ENCODE measurements at places on chromosomes 5 and 9.

DNA sequence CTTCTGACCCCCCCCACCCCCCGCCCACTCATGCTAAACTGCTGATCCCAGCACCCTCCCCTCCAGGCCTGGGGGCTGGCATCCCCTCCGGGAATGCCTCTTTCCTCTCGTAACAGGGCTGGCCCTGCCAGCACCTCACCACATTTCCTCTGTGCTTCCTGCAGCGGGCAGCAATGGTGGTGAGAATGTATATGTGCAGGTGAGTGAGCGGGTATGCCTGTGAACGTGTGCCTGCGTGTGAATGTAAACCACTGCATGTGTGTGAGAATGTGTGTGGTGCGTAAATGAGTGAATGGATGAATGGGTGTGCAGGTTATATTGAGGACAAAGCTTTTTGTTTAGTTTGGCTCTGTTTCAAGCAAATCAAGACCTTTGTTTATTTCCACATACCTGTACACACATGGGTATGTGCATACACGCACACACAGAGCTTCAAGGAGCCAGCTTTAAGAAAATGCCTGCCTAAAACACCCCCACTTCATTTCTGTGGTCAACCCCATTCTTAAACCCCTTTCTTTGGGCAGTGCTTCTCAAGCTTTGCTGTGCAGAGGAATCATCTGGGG is 95.7 kb upstream of the SHB start:
- no peak for DNase-seq

- DNase-seq = no peak
Observed at GRCh38 chr9:84971571-84971970, 302.0 kb downstream of the NTRK2 start.

DNA sequence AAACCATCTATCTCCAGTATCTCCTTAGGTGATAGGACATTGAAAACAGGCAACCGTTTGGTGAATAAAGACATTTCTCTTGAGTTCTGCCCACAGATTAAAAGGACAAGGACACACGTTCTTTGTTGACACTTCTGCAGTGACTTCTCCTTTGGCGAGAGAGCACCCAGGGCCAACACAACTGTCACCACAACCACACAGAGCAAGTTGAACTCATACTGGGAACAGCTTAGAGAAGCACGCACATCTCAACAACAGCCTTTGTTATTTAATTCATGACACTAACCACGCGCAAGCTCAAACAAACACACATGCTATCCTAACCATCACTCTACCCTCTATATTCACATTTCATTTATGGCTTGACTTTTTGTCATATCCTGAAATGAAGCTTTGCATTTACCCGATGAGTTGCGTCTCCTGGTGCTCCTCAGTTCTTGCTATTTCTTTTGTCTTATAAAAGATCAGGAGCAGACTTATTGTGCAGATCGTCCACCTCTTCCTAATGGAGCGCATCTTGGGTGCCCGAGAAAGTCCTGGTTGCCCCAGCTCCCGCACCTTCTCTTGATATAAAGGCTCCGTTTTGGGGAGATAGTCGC is 543 bp downstream of the ST8SIA4 start:
- DNase-seq = no peak

GRCh38 chr9:109568568-109569210 is 70.6 kb upstream of the PTPN3 start:
- DNase-seq = no peak

GRCh38 chr5:150022681-150023080 is 22.1 kb downstream of the HMGXB3 start:
- DNase-seq = no peak

DNA sequence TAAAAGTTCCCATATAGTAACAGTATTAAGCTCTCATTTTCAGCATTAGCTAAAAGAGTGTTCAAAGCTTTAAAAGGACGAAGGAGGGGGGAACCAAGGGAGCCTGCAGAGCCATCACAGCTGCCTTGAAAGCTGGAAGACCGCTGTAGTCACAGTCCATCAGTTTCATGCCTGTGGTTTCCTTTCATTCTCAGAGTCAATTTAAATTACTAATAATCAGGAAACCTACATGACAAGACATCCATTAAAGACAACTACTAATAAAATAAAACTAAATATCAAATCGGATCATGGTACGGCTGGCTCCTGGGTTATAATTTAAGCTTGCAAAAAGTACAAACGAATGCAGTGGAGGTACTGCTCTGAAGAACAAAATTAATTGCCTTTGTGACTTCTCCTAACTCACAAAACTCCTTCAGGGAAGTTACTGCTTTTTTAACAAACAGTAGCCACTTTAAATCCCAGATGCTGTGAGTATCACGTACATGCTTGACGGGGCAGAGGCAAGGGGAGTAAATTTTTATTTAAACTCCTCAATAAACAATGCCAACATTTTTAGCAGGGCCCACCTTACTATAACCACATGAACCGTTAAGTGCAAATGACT is 213.5 kb downstream of the DENND1A start:
- no peak for DNase-seq

DNA sequence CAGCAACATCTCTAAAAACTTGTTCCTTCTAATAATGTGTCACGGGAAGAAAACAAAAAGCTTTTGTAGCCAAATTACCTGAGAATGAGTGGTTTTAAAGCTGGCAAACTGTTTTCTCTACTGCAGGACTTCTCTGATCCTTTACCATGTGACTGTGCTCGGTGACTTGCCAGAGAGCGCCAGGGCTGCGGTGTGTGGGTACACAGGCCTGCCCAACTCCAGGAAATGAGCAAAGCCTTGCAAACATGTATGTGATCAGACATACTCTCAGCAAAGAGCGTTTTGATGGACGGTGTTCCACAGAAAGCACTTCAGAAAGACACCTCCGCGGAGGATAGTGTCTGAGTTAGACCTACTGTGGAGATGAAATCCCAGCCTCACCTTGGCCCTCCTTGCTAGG is 157.3 kb downstream of the SPOCK1 start:
- no peak for DNase-seq
